Stimulated activated CD4-positive, alpha-beta T cell treated with anti-CD3 and anti-CD28 coated beads, Interleukin-4, amount 100 ng/mL, for 4 hours (primary cell): ENCODE measurements at places on chromosomes 6 and 20.
A peak's percentile ranks its signal among the peaks of the same experiment; 100 is the strongest.

DNA sequence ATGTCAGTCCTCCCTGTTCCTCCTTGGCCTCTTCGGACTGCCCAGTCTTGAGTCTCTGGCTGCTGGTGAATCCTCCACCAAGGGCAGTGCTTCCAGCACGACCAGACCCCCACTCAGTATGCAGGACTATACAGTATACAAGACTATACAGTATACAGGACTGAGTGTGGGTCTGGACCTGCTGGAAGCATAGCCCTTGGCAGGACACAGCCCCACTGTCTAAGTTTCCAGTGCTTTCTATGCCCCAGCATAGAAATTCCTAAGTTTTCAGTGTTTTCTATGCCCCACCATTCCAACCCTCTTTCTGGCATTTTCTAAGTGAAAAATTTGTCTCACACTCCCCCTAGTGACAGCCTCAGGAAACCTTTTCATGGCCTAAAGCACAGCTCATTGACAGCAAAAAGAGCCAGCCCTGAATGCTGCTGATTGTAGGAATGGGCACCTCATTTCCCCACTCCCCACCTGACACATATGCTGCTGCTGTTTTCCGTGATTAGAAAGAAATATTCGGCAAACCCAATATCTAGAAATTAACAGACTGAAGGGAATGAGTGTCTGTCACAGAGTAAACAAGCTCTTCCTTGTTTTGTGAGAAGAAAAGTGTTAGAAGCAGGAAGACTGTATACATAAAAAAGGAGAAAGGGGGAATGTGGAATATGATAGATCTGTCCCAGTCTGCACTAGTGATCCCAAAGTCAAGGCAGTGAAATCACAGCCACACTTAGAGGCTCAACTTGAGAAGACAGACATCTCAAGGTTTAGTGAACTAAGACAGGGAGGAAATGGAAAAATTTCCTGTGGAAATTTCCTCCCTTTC, 206.9 kb downstream of the IBTK start:
- DNase-seq: no peak

DNA sequence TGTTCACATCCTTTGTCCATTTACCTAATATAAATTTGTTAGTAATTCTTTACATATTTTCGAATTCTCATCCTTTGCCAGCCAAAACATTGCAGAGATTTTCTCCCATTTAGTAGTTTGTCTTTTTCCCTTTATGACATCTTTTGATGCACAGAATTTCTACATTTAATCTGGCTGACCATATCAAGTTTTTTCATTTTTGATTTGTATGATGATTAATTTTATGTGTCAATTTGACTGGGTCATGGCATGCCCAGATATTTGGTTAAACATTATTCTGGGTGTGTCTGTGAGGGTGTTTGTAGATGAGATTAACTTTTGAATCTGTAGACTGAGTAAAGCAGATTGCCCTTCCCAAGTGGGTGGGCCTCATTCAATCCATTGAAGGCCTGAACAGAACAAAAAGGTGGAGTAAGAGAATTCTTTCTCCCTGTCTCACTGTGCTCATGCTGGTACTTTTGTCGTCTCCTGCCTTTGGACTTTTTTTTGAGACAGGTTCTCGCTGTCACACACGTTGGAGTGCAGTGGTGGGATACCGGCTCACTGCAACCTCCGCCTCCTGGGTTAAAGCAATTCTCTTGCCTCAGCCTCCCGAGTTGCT, 72.1 kb upstream of the EPB41L1 start:
- no peak for DNase-seq

- peak; percentile 90 for DNase-seq
These were observed 2.8 kb upstream of the UBE2V1 start for GRCh38 chr20:50115591-50116367.

DNA sequence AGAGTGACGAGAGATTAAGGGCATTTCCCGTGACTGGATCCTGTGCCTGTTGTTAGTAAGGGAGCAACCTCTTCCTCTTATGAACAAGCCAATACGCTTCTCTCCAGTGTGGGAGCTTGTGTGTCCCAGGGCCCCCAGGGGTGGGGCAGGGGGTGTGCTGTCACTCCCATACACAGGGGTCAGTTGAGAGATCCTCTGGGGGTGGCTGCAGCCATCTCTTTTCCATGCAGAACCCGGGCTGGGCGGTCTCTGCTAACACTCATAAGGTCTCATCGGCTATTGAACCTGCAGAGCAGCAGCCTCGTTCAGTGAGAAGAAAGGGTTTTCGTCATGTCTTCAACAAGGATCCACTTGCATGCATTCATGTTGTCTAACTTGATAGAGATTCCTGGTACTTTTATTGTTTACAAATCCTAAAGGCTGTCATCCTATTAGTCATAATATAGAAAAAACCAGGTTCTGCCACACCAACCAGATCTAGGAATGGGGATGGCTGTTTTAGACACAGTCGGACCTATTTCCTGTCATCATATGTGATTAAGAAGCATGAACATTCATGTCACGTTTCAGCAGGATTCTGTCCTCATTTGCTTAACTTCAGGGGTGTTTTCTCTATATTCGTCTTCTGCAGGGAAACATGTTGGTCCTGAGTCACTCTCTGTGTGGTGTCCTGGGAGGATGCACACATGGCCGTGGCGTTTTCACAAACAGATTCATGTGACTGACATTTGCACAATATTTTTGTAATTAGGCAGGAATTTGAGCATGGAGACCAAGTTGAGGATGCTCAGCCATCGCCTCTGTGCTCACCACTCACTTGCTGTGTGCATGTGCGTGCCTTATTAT, 13.3 kb upstream of the THBS2 start:
- no peak for DNase-seq
